ENCODE measurements at places on chromosomes 16 and 17.
A peak's percentile ranks its signal among the peaks of the same experiment; 100 is the strongest.

DNA sequence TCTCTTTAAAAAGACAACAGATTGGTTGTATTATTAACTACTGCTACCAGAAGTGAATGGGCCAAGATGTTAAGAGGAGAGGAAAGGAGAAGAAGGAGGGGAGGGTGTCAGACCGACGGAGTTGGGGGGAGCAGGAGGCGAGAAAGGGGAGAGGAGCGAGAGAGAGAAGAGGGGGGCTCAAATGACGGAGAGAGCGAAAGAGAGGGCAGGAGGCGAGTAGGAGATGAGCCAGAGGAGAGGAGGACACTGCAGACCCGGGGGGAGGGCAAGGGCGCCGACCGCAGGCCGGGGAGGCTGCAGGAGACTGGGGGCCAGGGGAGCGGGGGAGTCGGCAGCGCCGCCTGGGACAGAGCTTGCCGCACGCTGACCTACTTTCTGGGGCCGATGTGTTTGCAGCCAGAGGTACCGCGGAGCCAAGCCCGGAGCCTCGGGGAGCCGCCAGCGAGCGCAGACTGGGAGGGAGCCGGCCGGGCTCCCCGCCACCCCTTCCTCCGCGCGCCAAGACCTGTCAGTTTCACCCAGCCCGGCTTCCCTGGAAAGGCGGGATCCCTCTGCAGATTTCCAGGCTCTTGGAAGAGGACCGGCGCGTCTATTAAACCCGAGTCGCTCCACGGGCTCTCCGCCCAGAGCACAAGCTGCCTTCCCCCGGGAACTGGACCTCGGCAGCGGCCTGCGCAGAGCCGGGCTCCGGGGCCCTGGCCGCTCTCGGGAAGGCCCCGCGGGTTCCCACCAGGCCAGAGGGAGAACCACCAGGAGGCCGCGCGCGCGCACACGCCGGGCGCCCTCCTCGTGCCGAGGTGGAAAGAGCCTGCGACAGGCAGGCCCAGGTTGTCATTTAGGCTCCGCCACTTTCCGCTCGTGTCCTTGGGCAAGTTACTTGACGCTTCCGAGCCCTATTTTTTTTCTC, 74.6 kb downstream of the CMC2 start:
- DNase-seq = no peak

- DNase-seq = no peak
Observed at GRCh38 chr16:78133919-78134318, 34.5 kb downstream of the WWOX start.

GRCh38 chr16:51931653-51932052, 615.3 kb downstream of the TOX3 start:
- DNase-seq = no peak

DNA sequence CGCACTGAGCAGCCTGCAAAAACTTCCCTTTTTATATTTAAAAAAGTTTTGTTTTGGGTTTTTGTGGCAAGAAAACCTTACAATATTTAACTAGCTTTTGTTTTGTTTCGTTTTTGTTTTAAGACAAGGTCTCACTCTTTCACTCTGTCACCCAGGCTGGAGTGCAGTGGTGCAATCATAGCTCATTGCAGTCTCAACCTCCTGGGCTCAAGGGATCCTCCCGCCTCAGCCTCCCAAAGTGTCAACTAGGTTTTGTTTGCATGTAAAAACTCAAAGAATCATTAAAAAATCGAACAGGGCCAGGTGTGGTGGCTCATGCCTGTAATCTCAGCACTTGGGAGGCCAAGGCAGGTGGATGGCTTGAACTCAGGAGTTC, 77.9 kb upstream of the FA2H start:
- DNase-seq = no peak

DNA sequence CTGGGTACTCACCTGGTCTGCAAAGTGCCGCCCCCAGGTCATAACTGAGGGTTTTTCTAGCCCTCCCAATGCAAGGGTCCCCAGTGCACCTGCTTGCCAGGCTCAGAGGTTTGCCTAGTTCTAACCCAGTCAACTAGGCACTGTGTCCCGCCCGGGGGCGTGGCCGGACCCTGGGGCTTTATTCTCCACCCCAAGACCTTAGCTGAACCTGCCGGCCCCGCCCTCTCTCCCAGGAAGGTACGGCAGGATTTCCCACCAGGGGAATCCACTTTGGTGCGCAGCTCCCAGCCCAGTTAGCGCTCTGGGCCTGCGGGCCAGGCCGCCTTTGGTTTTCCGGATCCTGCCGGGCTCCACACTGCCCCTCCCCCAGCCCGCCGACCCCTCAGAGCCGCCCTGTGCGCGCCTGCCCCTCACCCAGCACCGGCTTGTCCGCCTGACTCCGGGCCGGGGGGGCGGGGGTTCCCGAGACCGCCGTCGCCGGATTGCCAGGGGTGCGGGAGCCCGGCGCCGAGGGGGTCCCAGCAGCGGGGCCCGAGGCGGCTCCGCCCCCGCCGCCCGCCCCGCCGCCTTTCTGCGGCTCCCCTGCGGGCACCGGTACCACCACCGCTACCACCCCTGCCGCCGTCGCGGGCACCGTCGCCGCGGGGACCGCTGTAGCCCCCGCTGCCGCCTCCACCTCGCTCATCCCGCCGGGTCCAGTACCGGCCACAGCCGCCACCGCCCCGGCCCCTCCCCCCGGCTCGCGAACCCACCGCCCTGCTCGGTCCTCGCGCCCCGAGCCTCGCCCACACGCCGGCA, 424 bp downstream of the YBX2 start:
- DNase-seq = peak; percentile 47

DNA sequence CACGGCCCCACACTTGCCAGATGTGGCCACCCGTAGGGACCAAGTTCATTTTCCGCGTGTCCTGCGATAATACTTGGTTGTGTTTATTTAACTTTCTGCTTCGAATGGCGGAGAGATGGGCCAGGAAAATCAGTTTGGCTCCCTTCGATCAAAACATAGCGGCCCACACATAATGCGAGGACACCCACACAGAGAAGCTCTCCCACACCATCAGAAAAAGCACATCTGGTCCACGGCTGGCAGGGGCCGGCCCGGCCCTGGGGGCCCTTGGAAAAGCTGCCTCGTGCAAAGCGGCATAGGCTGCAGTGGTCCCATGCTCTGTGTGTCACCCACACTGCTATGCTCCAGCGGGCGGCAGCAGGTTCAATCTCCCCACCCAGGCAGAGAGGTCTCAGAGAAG, 46.9 kb downstream of the ZNF423 start:
- DNase-seq = no peak

DNA sequence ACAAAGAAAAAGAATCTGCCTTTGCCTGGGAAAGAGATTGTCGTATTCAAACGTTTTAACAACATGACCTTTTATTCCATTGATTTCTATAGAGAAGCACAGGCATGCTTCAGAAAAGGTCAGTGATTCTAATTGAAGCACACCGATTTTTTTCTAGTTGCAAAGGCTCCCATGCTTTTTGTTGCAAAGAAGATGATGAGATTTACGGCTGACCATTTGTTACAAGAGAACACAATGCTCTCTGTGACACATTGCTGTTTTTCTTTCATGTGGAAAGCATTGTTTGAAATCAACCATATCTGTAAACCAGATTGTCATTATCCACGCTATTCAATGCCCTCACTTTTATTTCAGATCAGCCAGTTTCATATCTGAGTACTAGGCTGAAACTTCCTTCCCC, 99.8 kb downstream of the NLK start:
- no peak for DNase-seq

GRCh38 chr17:51046514-51047384, 73.9 kb downstream of the SPAG9 start:
- peak; percentile 55 for DNase-seq

- DNase-seq = no peak
Observed at GRCh38 chr17:55002458-55002857, 33.9 kb downstream of the STXBP4 start.

DNA sequence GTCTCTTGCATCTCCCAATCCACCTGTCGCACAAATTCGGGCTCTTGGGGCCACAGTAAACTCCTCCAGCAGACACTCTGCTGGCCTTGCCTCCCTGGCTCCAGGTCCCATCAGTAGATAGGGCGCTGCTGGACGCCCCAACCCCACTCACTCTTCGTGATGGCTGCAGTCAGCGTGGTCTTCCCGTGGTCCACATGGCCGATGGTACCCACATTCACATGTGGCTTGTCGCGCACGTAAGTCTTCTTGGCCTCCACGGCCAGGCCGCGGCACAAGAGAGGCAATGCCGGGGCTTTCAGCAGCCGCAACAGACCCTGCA, 428 bp downstream of the TUFM start:
- no peak for DNase-seq

- DNase-seq = no peak
Observed at GRCh38 chr17:44628243-44629188, 27.8 kb upstream of the MEIOC start.

GRCh38 chr16:67917140-67917851, 14.4 kb downstream of the CTRL start:
- DNase-seq = no peak

- no peak for DNase-seq
Observed at GRCh38 chr17:79977708-79978547, 57.7 kb downstream of the TBC1D16 start.

- peak; percentile 18 for DNase-seq
Observed at GRCh38 chr17:68089881-68090280, 54.3 kb downstream of the KPNA2 start.

- DNase-seq = no peak
Observed at GRCh38 chr17:79952901-79953300, 82.8 kb downstream of the TBC1D16 start.

- no peak for DNase-seq
Observed at GRCh38 chr16:63287401-63287800, 1251.2 kb upstream of the CDH8 start.

DNA sequence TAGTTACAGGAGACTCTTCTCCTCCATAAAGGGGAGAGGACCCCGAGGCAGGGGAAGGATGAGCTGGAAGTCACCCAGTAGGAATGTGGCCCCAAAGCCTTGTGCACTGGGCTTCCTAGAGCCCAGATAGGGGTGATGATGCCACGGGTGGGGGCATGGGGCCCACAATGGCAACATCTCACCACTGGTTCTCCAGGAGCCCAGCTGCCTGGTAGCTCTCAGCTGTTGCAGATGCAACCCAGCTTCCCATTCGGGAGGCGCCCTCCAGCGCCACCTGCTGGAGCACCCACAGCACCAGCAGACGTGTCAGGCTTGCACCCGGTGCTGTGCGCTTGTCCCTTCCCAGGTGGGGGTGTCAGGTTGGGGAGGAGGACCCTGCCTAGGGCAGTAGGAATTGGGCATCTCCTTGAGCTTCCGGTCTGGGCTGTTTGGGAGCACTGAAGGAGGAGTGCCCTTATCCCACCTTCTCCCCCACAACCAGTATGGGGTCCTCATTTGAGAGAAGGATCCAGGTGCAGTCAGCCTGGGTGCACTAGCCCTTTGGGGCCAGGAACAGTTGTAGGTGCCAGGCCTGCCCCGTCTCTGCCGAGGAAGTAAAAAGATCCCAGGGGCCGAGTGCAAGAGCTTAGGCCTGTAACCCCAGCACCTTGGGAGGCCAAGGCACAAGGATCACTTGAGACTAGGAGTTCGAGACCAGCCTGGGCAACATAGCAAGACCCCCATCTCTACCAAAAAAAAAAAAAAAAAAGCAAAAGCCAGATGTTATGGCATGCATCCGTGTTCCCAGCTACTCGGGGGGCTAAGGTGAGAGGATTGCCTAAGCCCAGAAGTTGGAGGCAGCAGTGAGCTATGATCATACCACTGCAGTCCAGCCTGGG, 14.4 kb downstream of the CDIPT start:
- peak; percentile 83 for DNase-seq

- no peak for DNase-seq
Observed at GRCh38 chr17:78415821-78416711, 37.6 kb downstream of the PGS1 start.

DNA sequence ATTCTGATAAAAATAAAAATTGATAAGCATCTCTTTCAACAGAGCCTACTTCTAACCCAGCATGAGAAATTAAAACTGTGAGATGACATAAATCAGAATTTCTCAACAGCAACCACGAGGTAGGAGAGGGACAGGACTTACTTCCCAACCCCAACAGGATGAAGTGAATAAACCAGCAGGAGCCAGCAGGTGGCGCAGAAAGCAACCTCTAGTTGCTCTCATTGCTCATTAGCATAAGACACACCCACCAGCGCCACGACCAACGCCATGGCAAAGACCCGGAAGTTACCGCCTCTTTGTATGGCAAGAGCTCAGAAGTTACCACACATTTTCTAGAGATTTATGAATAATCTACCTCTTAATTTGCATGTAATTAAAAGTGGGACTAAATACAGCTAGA, 189.4 kb upstream of the CDH8 start:
- DNase-seq = peak; percentile 62

GRCh38 chr17:51890710-51891109, 267.8 kb downstream of the CA10 start:
- no peak for DNase-seq
